ENCODE measurements at places on chromosomes 2 and 18.

DNA sequence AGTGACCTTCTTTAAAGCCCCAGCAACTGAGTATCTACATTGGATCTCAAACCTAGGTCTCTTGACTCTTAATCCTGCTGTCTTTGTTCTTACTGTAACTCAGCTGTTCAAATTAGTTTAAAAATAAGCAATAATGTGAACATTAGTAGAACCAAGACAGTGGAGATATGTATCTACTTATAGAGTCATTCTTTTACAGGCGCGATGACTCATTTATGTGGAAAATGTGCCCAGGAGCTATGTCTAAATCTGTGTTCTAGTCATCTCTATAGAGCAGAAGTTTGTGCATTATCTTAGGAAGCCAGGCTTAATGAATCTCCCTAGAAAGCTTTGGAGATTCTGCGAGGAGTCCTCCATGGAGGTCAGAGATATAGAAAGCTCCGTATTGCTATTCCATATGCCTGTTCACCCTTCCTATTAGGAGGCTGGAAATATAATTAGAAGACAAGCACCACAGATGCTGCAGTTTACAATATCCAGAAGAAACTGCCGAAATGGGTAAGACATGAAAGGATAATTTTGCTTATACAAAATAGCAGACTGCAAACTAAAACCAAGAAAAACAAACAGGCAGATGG lies 211.6 kb downstream of the TRIB2 start:
- H3K36me3 ChIP-seq: no peaks in the 10 kb centered on the region
- H3K27ac ChIP-seq: no peak overlapping the region
- H3K4me3 ChIP-seq: no peak overlapping the region
- H3K27me3 ChIP-seq: no peaks in the 10 kb centered on the region
- no peak for DNase-seq

DNA sequence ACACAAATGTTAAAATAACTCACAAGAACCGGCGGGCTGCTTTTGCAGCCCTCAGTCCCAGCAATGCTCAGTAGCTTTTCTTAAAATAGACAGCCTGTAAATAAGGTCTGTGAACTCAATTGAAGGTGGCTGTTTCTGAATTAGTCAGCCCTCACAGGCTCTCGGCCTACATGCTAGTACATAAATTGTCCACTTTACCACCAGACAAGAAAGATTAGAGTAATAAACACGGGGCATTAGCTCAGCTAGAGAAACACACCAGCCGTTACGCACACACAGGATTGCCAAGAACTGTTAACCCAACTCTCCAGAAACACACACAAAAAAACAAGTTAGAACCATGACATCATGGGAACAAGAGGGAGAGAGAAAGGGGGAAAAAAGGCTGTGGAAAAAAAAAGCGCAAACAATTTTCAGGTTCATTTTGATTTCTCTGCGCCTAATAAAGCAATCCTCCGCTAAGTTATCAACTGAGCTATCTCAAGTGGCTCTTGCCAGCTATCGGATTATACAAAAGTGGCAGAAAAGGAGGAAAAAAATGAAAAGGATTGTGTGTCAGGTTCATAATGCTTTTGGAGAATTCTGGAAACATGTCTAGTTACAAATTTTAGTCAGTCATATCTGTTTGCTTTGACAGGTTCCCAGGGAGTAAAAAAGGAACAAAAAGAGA lies 89.1 kb downstream of the ZEB2 start:
- no peak overlapping the region for H3K4me3 ChIP-seq
- H3K27ac ChIP-seq: no peak overlapping the region
- H3K27me3 ChIP-seq: no peaks in the 10 kb centered on the region
- H3K4me1 ChIP-seq: no peaks in the 10 kb centered on the region

GRCh38 chr2:193502363-193503035 lies 1307.8 kb upstream of the TMEFF2 start:
- no peak overlapping the region for H3K27ac ChIP-seq
- no peaks in the 10 kb centered on the region for H3K36me3 ChIP-seq
- H3K4me3 ChIP-seq: no peak overlapping the region
- H3K27me3 ChIP-seq: no peaks in the 10 kb centered on the region
- DNase-seq: no peak

DNA sequence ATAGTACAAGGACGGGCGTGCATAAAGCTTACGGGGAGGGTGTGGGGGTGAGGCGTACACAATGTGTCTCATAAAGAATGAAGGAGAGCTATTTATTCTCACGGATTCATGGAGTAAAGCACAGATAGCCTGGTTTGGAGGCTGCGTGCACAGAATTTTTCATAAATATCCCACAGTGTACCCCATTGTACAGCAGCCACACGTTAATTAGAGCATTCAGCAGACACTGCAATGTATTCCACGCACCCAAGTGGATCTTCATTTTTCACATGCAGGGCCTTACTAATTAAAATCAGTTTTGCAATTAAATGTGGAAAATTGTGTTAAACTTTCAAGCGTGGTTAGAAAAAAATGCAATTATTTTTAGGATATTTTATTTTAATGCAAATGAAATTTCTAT lies 227.7 kb upstream of the PXDN start:
- no peaks in the 10 kb centered on the region for H3K36me3 ChIP-seq
- no peak for DNase-seq
- no peaks in the 10 kb centered on the region for H3K27me3 ChIP-seq

GRCh38 chr2:1859671-1860450 lies 115.5 kb upstream of the PXDN start:
- DNase-seq: no peak
- no peak overlapping the region for H3K27ac ChIP-seq
- H3K36me3 ChIP-seq: no peaks in the 10 kb centered on the region
- peaks cover 7% of the 10 kb centered on the region for H3K27me3 ChIP-seq

- H3K4me3 ChIP-seq: no peak overlapping the region
- no peak overlapping the region for H3K27ac ChIP-seq
- no peaks in the 10 kb centered on the region for H3K4me1 ChIP-seq
- H3K36me3 ChIP-seq: peaks cover 53% of the 10 kb centered on the region
- no peak for DNase-seq
These were observed 76.0 kb downstream of the UXS1 start for GRCh38 chr2:106117882-106118684.

- H3K27ac ChIP-seq: no peak overlapping the region
- peaks cover 12% of the 10 kb centered on the region for H3K4me1 ChIP-seq
- no peak for DNase-seq
- H3K36me3 ChIP-seq: no peaks in the 10 kb centered on the region
These were observed 30.9 kb upstream of the DNMT3A start for GRCh38 chr2:25372405-25373268.

DNA sequence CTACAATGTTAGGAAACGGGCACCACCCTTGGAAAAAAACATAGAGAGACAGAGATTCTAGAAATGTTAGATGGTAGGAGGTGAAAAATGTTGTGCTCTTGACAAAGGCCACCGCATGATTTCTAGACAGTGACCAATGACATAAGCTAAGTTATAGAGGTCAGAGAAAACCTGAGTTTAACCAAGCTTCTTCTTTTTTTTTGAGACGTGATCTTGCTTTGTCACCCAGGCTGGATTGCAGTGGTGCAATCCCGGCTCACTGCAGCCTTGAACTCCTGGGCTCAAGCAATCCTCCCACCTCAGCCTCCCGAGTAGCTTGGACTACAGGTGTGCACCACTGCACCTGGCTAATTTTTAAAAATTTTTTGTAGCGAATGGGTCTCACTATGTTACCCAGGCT lies 13.0 kb downstream of the FER1L5 start:
- H3K27ac ChIP-seq: no peak overlapping the region
- H3K36me3 ChIP-seq: no peaks in the 10 kb centered on the region
- DNase-seq: no peak
- H3K4me3 ChIP-seq: no peak overlapping the region
- no peaks in the 10 kb centered on the region for H3K27me3 ChIP-seq
- no peaks in the 10 kb centered on the region for H3K4me1 ChIP-seq

- H3K27ac ChIP-seq: no peak overlapping the region
- peaks cover 17% of the 10 kb centered on the region for H3K4me1 ChIP-seq
- H3K4me3 ChIP-seq: no peak overlapping the region
- no peaks in the 10 kb centered on the region for H3K36me3 ChIP-seq
- DNase-seq: no peak
These were observed 233.3 kb upstream of the MGAT5 start for GRCh38 chr2:134020608-134021007.

DNA sequence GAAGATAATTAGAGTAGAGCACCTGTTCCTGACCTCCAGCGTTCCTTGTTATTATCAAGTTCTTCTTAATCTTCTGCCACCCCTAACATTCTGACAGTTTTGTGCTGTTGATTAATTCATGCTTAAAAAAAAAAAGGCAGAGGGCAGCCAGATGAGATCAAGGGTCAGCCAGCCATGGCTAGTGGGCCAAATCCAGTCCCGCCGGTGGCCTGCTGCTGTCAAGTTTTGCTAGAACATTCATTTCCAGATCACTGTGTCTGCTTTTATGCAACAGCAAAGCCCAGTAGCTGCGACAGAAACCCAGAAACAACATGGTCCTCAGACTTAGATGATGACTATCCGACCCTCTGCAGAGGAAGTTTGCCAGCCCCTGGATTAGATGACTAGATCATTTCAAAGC lies 101.6 kb downstream of the RNF144A start:
- H3K36me3 ChIP-seq: peaks cover 14% of the 10 kb centered on the region
- no peak overlapping the region for H3K27ac ChIP-seq
- DNase-seq: no peak

DNA sequence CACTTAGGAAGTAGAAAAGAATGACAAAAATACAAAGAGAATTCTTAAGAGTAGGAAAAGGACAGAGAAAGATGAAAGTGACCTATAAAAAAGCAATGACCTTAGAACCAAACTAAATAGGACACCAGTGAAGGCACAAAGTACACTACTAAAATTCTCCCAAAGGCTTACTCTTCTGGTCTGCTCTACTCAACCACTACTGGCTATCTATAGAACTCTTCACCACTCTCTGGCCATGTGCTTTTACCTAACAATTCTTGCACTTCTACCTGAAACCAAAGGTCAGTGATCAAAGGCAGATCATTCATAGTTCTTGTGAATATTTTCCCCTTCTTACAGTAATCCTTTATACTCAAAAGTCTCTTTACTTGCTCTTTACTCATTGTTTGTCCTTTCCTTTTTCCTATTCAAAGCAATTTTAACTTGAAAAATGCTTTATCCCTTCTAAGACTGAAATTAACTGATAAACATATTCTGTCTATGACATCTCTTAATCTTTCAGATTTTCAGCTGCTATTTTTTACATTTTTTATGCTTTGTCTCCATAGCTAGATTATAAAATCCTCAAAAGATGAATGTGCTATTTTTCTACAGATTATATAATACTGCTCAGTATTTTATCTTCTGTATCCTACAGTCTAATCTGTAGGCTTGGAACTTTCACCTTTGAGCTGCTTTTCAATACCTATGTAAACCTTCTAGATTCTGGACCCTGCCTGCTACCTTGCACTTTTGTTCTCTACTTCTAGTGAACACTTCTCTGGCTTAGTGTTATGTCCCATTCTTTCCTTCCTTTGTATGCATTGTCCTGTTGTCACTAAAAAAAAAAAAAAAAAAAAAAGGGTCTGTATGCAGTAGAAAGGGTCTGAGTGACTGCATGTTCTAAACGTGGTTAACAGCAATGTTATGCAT lies 64.6 kb downstream of the NCKAP1 start:
- H3K4me3 ChIP-seq: no peak overlapping the region
- H3K27me3 ChIP-seq: no peaks in the 10 kb centered on the region
- no peaks in the 10 kb centered on the region for H3K4me1 ChIP-seq
- peaks cover 3% of the 10 kb centered on the region for H3K36me3 ChIP-seq
- DNase-seq: no peak
- no peak overlapping the region for H3K27ac ChIP-seq

DNA sequence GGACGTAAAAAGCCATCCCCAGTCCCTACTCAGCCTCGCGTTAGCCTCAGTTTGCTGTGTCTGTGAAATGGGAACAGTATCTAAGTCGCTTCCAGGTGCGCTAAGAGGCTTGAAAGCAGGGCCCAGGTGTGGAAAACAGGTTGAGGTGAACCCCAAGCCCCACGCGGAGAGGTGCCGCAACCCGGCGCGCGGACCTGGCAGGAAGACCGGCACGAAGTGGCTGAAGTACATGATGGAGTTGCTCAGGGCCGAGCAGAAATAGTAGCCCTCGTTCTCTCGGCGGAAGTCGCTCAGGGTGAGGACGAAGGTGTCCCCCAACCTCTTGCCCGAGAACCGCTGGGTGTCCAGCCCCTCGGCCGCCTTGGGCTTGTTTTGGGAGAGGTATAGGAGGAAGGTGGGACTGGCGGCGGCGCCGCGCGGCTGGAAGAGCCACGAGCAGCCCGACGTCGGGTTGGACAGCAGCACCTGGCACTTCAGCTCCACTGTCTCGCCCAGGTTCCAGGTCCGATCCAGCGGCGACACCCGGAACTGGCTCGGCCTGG lies 508 bp downstream of the CD8A start:
- H3K4me1 ChIP-seq: peaks cover 13% of the 10 kb centered on the region
- no peaks in the 10 kb centered on the region for H3K36me3 ChIP-seq
- peaks cover 32% of the 10 kb centered on the region for H3K27me3 ChIP-seq
- no peak for DNase-seq

GRCh38 chr18:13574355-13574754 lies 152.0 kb downstream of the FAM210A start:
- H3K4me3 ChIP-seq: no peak overlapping the region
- H3K36me3 ChIP-seq: no peaks in the 10 kb centered on the region
- H3K4me1 ChIP-seq: peaks cover 7% of the 10 kb centered on the region
- H3K27me3 ChIP-seq: no peaks in the 10 kb centered on the region
- DNase-seq: no peak

DNA sequence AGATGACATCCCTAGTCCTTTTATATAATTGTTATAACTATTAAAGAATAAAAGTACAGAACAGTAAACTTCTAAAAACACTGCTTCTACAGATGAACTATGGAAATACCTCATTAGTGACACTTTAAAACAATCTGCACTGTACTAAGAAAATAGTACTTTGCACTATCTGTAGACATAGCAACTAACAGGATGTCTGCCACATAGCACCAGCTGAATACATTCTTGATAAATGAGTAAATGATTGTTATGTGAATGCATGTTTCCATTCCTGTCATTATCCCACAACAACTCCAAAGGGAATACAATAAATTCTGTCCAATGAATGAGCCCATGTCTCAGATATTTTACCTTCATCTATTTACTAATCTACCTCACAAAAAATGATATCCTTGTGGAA lies 115.3 kb upstream of the SLC35G4 start:
- DNase-seq: no peak
- H3K27me3 ChIP-seq: no peaks in the 10 kb centered on the region
- H3K27ac ChIP-seq: no peak overlapping the region
- H3K4me3 ChIP-seq: no peak overlapping the region

GRCh38 chr2:109284826-109285225 lies 155.8 kb downstream of the SH3RF3 start:
- DNase-seq: no peak
- H3K27me3 ChIP-seq: no peaks in the 10 kb centered on the region

DNA sequence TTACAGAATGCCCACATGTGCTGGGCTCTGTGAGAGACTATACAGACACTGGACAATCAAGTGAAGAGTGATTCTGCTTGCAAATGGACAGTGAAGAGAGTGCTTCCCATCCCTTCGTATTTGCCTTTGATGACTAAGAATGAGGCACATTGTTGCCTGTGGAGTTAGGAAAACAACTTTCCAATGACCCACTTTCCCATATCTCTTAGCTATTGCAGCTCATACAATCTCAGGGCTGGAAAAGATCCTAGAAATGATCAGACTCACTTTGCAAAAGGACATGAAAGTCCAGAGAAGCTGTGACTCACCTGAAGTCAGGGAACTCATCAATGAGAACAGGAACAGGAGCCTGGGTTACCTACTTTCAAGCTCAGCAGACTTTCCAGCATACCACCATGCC lies 440.5 kb upstream of the TCF4 start:
- H3K27me3 ChIP-seq: no peaks in the 10 kb centered on the region
- H3K4me3 ChIP-seq: no peak overlapping the region
- no peak overlapping the region for H3K27ac ChIP-seq
- no peak for DNase-seq
- no peaks in the 10 kb centered on the region for H3K4me1 ChIP-seq

Measured in effector memory CD4-positive, alpha-beta T cell (primary cell).